ENCODE measurements at places on chromosomes 5 and 9. TPM values are rescaled to one million over a fixed set of nuclear protein-coding genes. Genes with fewer than 3 reads are reported as not detected.
A peak's percentile ranks its signal among the peaks of the same experiment; 100 is the strongest.

GRCh38 chr9:15501179-15501578 lies 9.6 kb downstream of the PSIP1 start:
- H3K4me1 ChIP-seq: peaks cover 7% of the 10 kb centered on the region
- peaks cover 8% of the 10 kb centered on the region for H3K36me3 ChIP-seq
- H3K27me3 ChIP-seq: no peaks in the 10 kb centered on the region
- peak; percentile 72 for DNase-seq

DNA sequence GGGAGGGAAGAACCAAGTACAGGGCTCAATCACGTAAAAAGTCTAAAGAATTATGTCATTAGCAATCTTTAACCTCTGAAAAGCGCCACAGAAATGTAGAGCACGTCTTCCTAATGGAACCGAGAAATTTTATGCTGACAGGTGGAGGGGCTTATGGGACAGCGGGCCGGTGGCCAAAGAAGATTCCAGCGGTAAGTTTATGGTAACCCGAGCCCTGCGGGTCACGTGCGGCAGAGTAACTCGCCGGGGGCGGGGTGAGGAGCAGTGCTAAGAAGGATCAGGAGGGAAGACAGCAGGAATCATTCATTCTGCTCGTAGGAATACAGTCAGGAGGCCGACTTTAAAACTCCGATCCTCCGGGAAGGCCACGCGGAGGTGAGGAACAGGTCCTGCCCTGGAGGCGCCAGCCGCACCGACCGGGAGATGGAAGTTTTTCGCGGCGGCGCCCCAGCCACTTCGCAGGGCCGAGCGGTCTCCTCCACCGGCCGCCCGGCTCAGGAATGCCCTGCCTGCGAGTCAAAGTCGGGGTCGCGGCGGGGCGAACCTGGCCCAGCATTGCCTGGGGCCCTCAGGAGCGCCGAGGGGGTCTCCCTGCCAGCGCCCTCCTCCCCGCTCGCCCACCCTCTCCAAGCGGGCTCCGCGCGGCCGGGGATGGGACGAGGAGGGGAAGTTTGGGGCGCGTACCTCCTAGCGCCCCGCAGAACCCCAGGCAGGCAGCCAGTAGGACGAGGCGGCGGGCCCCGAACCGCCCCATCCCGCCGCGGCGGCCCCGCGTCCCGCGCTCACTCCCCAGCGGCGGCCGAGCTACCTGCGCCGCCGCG lies 101.8 kb downstream of the ESM1 start:
- no peaks in the 10 kb centered on the region for H3K36me3 ChIP-seq
- peaks cover 5% of the 10 kb centered on the region for H3K27me3 ChIP-seq
- peak overlapping the region; percentile 5 for H3K4me3 ChIP-seq
- peak; percentile 53 for DNase-seq

- no peaks in the 10 kb centered on the region for H3K27me3 ChIP-seq
- DNase-seq: peak; percentile 31
- H3K4me1 ChIP-seq: no peaks in the 10 kb centered on the region
- no peak overlapping the region for H3K4me3 ChIP-seq
Measured at GRCh38 chr9:83596899-83597504, 25.9 kb upstream of the IDNK start.

DNA sequence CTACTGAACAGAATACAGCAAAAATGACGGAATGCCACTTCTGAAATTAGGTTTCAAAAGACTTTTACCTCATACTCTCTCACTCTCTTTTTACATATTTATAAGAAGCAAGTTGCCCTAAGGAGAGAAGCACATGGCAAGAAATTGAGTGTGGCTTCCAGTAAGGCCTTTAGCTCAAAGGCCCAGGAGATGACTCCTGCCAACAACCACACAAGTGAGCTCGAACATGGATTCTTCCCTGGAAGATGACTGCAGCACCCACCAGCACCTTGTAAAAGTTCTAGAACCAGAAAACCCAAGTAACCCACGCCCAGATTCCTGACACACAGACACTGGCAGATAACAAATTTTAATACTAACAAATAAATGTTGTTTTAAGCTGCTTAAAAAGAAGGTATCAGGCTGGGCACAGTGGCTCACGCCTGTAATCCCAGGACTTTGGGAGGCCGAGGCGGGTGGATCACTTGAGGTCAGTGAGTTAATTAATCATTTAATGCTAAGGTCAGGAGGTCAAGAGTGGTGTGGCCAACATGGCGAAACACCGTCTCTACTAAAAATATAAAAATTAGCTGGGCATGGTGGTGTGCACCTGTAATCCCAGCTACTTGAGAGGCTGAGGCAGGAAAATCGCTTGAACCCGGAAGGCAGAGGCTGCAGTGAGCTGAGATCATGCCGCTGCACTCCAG lies 17.0 kb downstream of the PTBP3 start:
- H3K4me3 ChIP-seq: no peak overlapping the region
- no peak for DNase-seq
- H3K36me3 ChIP-seq: no peaks in the 10 kb centered on the region
- H3K27me3 ChIP-seq: no peaks in the 10 kb centered on the region
- H3K4me1 ChIP-seq: peaks cover 17% of the 10 kb centered on the region
- H3K27ac ChIP-seq: no peak overlapping the region

GRCh38 chr9:135087489-135087792 lies at the start of gene OLFM1:
OLFM1 (plus strand) TSS chr9:135087668; CDS start chr9:135087990, 322 bp downstream.
- H3K36me3 ChIP-seq: no peaks in the 10 kb centered on the region
- H3K4me1 ChIP-seq: no peaks in the 10 kb centered on the region
- no peak within 1 kb of the TSS for H3K27ac ChIP-seq
- H3K4me3 ChIP-seq: no peak within 1 kb of the TSS
- peaks cover 15% of the 10 kb centered on the region for H3K27me3 ChIP-seq
- DNase-seq: peak; percentile 46

Gene TLE1
- 55.0 TPM for polyA plus RNA-seq

Gene FCN2
- polyA plus RNA-seq: not detected

Gene CFAP90
- polyA plus RNA-seq: 0.11 TPM
